ENCODE measurements at places on chromosomes 2 and 18. TPM values are rescaled to one million over a fixed set of nuclear protein-coding genes. Genes with fewer than 3 reads are reported as not detected.

Gene HAAO
- not detected for total RNA-seq

Gene TOGARAM2
- total RNA-seq = 0.09 TPM

Gene NTSR2
- total RNA-seq = not detected

Gene DSC3
- total RNA-seq = 29.1 TPM

Gene DARS1
- 157 TPM for total RNA-seq

Gene SERPINB11
- total RNA-seq = not detected

Gene BUB1
- 26.9 TPM for total RNA-seq

Gene PLB1
- total RNA-seq = 1.1 TPM

Gene LRRC30
- total RNA-seq = not detected

Gene PAIP2B
- total RNA-seq = 0.30 TPM

Gene ATG16L1
- 48.3 TPM for total RNA-seq

Gene NYAP2
- total RNA-seq = not detected

Gene LIPG
- total RNA-seq = 8.9 TPM

Gene EMILIN2
- total RNA-seq = 2.4 TPM

Gene LRATD1
- 0.30 TPM for total RNA-seq

Gene CYRIA
- 0.30 TPM for total RNA-seq

Gene RSAD2
- 0.30 TPM for total RNA-seq

Gene KIF5C
- total RNA-seq = 0.37 TPM

Gene STRN
- 24.8 TPM for total RNA-seq

Gene SCN9A
- 57.8 TPM for total RNA-seq

Gene ITPRIPL1
- total RNA-seq = 0.30 TPM

Gene MC5R
- not detected for total RNA-seq

Gene CFAP65
- not detected for total RNA-seq

Gene RIF1
- 30.6 TPM for total RNA-seq

Gene ALPI
- total RNA-seq = not detected

Gene HOXD3
- 2.4 TPM for total RNA-seq

Gene SPC25
- total RNA-seq = 3.6 TPM

Gene LIMS3
- 3.6 TPM for total RNA-seq

Gene MYOM1
- total RNA-seq = 3.0 TPM

Gene ASAP2
- 79.5 TPM for total RNA-seq

Gene DCAF17
- 23.1 TPM for total RNA-seq

Gene SLC40A1
- 20.2 TPM for total RNA-seq

Gene TMEM163
- total RNA-seq = not detected

Gene DNAJC5G
- total RNA-seq = not detected

Gene WDR33
- total RNA-seq = 41.7 TPM

Gene RTKN
- total RNA-seq = 17.6 TPM

Gene FRZB
- total RNA-seq = 0.23 TPM

Gene CNDP1
- total RNA-seq = not detected

Gene SFTPB
- total RNA-seq = not detected

Gene CD8B2
- not detected for total RNA-seq

Gene TCF23
- not detected for total RNA-seq

Gene CNNM3
- 8.4 TPM for total RNA-seq

All from smooth muscle cell of the umbilical artery (primary cell).